ENCODE measurements at places on chromosomes 7 and 10.

DNA sequence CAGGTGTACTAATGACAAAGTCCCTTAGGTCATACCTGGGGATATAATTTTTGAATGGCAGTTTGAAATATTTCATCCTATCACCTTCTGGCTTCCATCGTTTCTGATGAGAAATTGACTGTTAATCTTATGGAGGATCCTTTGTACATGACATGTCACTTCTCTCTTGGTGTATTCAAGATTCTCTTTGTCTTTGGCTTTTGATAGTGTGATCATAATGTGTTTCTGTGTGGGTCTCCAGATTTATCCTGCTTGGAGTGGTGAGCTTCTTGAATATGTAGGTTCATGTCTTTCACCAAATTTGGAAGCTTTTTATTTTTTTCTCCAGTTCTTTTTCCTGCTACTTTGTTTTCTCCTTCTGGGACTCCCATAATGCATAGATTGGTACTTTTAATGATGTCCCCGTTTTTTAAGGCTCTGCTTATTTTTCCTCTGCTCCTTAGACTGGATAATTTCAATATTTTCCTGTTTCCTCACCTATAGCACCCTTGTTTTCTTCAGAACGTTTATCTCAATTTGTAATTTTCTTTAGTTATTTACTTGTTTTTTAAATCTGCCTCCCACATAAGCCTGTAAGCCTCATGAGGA is 4.4 kb downstream of the RBM33 start:
- DNase-seq, result no peak

GRCh38 chr7:155871211-155871610 is 58.9 kb upstream of the SHH start:
- DNase-seq, result no peak

DNA sequence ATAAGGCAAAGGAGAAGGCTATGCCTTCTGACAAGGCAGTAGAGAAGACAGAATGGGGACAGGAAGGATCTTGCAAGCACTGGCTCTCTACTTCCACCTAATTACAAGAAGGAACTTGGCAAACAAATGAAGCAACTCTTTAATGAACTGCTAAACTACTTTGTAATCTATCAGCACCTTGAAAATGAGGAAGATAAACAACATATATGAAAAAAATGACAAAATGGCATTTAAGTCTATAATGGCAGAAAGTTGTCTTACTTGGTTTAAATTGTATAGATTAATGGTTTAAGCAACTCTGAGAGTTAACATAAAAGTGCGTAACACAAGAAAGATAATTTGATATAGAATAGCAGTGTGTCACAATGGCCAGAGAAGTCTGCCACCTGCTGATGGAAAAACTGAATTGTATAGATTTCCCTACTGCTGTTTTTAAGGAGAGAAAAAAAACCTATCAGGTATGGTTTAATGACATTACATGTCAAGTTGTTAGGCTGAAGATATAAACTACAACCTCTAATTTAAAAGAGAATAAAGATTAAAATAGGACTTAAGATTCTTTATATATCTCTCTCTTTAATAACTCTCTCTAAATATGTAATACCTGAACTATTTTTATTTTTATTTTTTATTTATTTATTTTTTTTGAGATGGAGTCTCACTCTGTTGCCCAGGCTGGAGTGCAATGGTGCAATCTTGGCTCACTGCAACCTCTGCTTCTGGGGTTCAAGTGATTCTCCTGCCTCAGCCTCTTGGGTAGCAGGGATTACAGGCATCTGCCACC is 11.8 kb downstream of the NT5C3A start:
- no peak for DNase-seq

DNA sequence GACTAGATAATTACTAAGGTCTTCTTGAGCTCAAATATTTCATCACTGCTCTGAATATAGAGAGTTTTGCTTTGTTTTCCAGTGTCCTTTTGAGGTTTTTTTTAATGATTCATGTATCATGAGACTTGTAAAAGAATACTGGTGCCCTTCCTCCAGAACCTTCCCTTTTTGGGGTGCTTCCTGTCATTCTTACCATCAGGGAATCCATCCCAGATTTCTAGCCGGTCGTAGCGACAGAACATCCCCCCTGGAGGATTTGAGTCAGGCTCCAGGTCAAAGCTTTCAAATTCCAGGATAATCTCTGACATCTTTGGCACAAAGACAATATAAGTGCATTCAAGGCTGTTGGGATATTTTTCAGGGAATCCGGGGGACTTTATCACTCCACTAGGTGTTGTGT is 71.0 kb downstream of the NRP1 start:
- no peak for DNase-seq

- no peak for DNase-seq
Measured at GRCh38 chr7:52481571-52481970, 553.9 kb upstream of the POM121L12 start.

- DNase-seq, result no peak
Measured at GRCh38 chr7:136588216-136588615, 280.2 kb upstream of the CHRM2 start.

DNA sequence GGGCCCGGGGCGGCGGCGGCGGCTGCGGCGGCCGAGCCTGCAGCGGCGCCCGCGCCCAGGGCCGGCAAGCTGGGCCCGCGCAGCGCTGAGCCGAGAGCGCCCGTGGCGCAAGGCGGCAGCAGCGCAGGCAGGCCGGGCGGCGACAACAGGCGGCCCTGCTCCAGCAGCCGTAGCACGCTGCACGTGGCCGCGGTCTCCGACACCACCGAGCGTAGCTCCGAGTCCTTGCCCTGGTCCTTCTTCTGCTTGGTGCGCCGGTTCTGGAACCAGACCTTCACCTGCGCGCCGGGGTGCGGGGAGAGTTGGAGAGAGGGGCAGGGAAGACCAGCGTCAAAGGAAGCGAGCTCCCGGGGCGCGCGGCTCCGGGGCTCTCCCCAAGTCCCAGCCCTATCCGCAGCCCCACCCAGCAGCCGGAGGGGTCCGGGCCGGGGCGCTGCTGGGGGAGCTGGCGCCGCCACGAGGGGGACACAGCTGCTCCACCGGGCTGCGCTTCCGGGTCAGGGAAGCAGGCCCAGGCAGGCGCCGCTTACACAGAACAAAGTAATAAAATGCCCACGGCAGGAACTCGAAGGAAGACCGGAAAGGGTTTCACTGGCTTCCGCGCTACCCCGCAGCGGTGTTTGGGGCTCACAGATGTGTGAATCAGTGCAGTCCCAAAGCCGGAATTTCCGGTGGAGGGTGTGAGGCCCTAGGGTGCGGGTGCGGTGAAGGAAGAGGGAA is 3.6 kb downstream of the VAX1 start:
- DNase-seq, result no peak
